ENCODE measurements at places on chromosomes 2 and 18.

DNA sequence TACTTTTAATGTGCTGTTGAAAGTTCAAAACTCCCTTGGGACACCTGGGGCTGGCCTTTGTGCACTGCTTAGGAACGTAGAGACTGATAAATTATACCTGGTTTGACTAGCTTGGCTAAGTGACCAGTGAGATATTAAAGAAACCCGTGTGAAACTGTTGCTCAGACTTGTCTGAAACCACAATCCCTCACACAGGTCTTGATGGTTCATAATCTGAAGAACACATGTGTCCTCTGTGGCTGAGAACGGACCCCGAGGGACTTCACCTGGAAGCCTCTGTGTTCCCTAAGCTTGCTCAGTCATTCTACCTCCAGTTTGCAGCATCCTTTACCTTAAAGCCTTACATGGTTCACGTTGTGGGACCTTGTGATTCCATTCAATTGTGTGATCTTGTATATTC, 218.8 kb downstream of the CBLN2 start:
- DNase-seq, result no peak

GRCh38 chr2:694174-694573, 17.0 kb upstream of the TMEM18 start:
- DNase-seq, result no peak

GRCh38 chr2:47230418-47230817, 75.3 kb upstream of the STPG4 start:
- DNase-seq, result no peak

DNA sequence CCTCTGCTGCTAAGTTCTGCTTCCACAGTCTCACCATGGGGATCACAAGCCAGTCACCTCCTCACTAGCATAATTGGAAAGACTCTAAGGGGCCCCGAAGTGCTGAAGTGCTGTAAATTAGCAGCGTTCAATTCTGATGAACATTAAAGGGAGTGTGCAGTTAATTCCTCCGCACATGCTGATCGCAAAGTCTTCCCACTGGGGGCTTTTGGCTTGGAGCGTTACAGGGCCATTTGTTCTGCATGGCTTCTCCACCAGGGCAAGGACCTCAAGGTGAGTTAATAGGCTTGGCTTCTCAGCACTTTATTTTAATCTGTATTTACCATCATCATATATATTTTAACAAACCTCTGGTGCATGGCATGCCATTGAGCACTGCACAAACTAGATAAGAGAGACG, 216.3 kb upstream of the PARD3B start:
- no peak for DNase-seq

GRCh38 chr2:159894145-159894838, 96.3 kb upstream of the CD302 start:
- no peak for DNase-seq

- DNase-seq, result no peak
These were observed 84.7 kb downstream of the TGFA start for GRCh38 chr2:70468878-70469277.

DNA sequence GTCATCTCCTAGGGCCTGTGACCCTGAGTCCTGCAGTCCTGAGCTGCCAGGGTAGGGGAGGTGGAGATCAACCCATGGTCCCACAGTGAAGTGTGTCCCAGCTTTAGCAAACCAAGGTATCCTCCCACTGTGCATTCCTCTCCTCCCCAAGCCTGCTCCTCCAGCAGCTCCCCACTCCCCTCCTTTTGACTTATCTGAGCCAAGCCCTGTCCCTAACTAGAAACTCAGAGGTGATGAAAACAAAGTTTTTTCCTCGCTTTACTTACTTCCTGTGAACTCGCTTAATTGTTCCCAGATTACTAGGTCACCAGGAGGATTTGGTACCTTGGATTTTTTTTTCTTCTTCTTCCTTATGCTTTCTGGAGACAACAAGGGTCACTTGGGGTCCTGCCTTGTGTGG, 80.8 kb downstream of the EHD3 start:
- DNase-seq, result no peak

DNA sequence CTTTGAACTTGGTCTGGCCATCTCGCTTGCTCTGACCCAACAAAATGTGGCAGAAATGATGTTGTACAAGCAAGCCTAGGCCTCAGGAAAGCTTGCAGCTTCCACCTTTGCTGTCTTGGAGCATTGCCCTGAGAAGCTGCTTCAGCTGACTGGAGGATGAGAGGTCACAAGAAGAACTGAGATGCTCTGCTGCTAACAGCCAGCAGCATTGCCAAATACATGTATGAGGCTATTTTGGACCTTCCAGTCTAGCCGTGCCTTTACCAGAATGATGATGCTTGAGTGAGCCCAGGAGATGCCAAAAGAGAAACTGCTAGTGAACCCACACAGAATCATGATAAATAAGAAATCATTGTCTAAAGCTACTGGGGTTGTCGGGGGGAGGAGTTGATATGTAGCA, 13.2 kb upstream of the ITGAV start:
- DNase-seq, result no peak

GRCh38 chr2:208373460-208374089, 33.0 kb upstream of the PTH2R start:
- no peak for DNase-seq

GRCh38 chr18:34796035-34796657, 86.0 kb downstream of the DTNA start:
- DNase-seq, result no peak

DNA sequence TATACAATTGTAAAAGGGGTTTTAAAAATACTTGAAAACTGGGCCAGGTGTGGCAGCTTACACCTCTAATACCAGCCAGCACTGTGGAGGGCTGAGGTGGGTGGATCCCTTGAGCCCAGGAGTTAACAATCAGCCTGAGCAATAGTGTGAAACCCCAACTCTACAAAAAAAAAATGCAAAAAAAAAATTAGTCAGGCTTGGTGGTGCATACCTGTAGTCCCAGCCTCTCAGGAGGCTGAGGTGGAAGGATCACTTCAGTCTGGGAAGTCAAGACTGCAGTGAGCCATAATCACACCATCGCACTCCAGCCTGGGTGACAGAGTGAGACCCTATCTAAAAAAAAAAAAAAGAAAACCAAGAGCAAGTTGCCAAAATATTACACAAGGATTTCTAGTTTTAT, 182.7 kb downstream of the UBE2E3 start:
- no peak for DNase-seq

DNA sequence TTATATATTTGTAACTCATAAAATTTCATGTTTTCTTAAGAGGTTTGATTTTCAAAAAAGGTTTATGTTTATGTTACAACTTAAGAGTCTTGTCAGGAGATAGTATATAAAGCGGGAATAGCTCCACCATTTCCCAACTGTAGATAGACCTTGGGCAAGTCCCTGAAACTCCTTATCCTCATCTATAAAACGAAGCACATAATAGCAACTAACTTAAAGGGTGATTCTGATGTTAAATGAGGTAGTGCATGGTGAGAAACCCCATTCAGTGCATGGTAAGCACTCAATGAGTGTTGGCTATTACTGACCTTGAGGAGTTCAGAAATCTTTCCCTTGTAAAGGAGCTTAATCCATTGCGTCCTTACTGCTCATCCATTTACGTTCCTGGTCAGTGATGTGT, 34.1 kb downstream of the KCTD18 start:
- no peak for DNase-seq

- no peak for DNase-seq
These were observed 344.0 kb downstream of the LRRTM1 start for GRCh38 chr2:79960519-79960918.

DNA sequence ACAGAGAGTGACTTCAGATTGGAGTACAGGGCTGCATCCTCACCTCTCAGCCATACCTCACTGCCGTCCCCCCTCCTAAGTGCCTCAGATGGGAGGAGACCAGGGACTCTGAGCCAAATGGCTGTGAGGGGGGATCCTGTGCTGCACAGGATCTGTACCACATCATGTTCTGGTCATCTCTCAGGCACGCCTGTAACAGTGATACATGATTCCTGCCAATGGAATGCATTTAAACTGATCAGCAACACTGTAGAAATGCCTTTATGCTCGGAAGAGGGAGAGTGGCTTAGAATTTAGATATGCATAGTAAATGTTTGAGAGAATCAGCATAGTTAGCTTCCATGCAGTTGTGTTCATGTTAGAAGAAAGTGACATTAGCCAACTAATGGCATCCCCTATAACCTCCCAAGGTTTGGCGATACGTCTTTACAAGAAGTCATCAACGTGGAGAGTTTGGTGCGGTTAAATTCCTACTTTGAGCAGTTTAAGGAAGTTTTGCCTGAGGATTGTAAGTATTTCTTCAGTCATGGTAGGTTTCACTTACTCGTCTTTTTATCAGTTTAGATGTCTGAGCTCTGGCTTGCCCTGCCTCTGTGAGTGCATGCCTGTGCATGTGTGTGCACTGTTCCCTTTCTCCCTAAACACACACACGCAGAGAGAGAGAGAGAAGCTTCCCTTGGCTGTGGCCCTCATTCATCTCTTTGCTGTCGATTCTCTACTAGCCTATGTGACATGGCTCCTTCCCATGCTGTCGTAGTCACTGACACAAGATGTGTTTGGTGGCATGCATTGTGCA, 40.0 kb downstream of the COA5 start:
- DNase-seq, result no peak

GRCh38 chr18:31860488-31860887, 82.4 kb downstream of the TRAPPC8 start:
- no peak for DNase-seq

- DNase-seq, result no peak
These were observed 157.1 kb downstream of the GALNT14 start for GRCh38 chr2:30981096-30981495.

- no peak for DNase-seq
These were observed 166.7 kb downstream of the CTIF start for GRCh38 chr18:48705531-48705930.

- no peak for DNase-seq
These were observed 75.1 kb downstream of the SH3BP4 start for GRCh38 chr2:235026649-235027557.

DNA sequence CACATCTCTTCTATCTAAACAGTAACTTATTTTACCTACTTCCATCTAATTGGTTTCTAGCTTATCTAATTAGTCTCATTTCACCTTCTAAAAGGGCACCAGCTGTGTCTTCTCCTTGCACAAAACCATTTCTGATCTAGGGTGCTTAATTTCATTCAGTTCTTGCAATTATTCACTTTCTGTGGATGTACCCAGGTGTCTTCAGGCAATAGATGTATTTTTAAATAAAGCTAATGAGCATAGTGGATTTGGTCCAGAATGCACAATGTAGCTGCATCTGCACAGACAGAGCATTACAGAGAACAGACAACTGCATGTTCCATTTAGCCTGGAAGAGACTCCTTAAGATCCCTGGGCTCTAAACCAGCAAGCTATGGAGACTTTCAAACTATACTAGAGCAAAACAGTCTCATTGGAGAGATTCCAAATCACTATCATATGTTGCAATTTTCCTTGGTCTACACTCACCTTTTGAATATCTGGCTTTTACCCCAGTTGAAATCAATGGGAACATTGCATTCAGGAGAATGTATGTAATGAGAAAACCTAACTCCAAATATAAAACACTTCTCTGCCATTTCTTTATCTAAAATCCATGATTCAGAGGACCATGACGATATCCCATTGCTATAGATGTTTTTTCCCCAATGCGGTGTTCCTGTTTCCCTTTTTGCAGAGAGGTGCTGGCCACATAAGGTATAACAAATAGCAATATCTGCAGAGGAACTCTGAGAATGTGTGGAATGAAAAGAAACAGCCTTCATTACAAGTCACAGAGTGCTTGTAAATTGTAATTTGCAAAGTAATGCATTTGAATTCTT, 3.5 kb upstream of the RFX8 start:
- DNase-seq, result no peak

DNA sequence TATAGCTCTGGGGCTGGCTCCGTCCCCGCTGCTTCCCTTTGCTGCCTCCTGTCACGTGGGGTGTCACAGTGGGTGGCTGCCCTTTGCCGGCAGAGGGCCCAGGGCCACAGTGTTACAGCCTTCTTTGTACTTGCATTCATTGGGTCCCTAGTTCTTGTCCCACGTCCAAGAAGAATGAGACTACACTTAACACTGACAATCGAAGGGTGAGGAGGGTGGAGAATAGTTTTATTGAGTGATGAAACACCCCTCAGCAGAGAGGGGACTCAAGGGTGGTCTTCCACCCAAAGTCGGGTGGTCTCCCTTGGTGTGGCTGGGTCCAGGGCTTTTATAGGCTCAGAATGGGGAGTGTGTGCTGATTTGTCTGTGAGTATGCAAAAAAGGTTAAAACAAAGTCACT, 1.9 kb downstream of the ATG4B start:
- no peak for DNase-seq

DNA sequence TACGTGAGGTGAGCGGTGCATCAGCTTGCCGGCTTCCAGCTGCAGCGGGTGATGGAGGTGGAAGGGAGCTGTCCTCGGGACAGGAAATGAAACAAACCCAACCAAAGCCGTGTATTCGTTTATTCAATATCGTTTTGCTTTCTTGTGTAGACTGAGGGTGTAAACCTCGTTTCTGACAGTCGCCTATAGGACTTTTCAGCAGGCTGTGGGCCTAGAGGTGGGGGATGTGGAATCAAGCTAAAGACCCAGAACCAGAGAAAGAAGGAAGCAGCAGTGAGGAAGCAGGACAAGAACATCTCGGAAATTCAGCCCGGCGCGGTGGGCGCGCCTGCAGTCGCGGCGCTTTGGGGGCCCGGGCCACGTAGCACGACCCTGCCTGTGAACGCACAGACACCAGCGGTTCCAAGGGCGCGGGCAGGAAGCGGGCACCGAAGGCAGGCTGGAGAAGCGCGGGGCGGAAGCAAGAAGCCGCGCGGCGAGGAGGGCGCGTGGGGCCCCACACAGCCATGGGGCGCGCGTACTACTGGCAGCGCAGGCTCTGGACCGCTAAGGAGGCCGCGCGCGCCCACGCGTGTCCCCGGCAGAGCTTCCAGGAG, 755 bp upstream of the ATP9B start:
- DNase-seq, result peak; percentile 20

- DNase-seq, result no peak
These were observed 27.2 kb upstream of the FAM136A start for GRCh38 chr2:70328921-70329561.

DNA sequence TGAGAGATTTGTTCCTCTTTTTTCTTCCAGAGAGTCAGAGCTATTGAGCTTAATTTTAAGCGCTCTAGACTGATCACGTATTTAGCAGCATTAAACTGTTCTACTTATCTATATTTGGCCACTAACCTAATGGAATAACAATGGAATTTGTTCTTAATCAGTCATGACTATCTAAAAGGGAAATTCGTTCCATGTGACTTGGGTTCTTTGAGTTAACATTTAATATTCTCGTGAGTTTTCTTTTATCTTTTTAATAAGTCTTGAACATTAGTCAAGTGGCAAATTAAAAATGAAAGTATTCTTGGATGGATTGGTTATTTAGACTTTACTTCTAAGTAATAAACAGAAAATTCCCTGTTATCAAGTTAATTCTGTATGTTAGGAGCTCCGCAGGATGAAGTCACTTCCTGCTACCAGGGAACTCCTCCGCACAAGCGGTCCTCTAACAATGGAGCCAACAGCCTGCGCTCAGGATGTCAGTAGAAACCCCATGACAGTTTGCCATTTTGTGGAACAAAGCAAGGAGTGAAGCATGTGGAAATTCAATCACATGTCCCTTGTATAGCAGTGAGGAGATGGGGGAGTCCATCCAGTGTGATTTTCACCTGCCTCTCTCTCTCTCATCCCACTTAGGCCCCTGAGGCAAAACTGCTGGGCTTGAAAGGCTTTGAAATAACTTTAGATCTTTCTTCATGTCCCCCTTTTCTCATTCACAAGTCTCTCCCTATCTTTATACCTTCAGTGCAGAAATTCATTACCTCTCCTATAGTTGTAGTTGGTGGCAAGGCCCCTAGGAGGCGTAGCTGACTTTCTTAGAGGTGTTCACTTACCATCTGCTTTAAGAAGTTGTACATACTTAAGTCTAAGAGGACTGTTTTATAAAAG, 138.1 kb downstream of the WDR7 start:
- DNase-seq, result no peak

Measured in activated T-cell treated with anti-CD3 and anti-CD28 coated beads for 1 hour (primary cell).